ENCODE measurements at places on chromosomes 16 and 17.

DNA sequence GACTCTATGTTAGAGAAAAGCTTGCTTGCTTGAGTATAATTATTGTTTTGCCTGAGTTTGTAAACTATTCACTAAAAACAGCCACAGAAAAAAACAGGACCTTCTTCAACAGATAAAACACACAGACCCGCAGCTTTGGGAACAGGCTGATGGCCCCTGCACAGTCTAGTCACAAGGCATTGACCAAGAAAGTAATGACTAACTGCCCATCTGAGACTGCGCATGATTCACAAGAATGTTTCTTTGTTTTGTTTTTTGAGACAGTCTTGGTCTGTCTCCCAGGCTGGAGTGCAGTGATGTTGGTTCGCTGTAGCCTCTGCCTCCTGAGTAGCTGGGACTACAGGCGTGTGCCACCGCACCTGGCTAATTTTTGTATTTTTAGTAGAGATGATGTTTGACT lies 2.8 kb upstream of the ZKSCAN2 start:
- no peak for DNase-seq

DNA sequence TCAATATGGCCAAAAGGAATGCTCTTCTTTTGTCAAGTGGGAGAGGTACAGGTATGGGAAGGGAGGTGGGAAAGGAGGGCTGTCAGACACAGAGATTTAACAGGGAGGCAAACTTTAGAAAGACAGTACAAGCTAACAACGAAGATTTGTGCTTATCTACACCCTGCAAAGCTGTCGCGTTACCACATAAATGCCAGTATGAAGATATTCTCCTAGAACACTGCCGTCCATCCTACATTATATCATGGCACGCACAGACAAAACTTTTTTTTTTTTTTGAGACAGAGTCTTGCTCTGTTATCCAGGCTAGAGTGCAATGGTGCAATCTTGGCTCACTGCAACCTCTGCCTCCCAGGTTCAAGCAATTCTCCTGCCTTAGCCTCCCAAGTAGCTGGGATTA lies 50.6 kb downstream of the STH start:
- no peak for DNase-seq

DNA sequence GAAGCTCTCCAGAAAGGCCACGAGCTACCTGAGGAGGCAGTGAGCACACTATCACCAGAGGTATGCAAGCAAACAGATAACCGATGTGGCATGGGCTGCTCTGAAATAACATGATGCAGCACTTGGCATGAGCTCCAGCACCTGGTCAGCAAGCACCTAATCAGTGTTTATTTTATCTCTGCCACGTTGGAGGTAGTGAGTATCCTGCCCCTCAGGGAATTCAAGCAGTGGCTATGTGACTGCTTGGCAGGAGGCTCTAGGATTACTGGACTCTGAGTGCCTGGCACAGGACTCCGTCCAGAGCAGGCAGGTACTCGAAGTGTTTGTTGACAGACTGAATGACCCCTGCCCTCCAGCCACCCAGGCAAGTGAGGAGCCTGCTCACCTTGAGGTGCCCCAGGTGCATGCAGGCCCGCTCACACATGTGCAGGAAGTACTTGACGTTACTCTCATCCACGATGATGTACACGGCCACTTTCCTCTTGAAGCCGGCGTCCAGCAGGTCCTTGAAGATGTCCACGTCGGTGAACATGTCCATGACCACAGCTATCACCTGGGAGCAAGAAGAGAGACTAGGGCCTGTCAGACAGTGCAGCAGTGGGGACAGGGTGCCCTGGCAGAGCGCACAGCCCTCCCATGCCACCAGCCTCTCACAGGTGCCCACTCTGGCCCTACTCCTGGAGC lies 16.6 kb downstream of the FAM83G start:
- DNase-seq: no peak

DNA sequence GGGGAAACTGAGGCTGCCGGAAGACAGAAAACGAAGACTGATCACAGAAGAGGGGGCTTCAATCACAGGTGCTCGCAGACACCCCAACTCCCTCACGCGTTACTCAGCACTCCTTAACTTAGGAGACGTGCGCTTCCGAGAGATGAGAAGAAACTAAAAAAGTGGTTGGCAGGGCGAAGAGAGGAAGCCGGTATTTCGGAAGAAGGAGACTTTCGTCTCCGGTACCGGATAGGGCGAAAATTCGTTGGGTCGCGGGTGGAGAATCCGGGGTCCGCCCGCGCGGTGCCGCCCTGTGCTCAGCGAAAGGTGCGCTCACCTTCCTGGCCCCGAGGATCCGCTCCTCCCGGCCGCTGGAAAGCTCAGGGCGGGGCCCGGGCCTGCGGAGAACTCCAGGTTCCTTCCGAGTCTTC lies 917 bp upstream of the TBX2 start:
- no peak for DNase-seq

- no peak for DNase-seq
Observed at GRCh38 chr16:55333684-55334083, 9.7 kb downstream of the IRX6 start.

GRCh38 chr17:71342737-71343136 lies 778.1 kb upstream of the SOX9 start:
- DNase-seq: no peak

DNA sequence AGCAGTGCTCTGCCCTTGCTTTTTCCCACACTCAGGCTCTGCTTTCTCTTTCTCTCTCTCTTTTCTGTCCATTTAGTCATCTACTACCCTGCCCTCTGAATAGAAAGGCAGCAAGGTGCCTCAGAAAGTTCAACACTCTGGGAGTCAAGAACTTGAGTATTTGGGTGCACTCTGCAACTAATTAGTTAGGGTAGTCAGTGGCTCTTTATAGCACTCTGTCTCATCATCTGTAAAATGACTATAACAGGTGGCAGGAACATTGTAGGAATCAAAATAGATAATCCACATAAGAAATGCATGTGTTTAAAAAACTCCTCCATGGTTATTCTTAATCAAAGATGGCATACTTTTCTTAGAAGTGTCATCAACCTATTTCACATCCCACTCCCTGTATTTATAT lies 7.2 kb downstream of the OR2C1 start:
- DNase-seq: no peak

- DNase-seq: no peak
Observed at GRCh38 chr17:56203430-56203829, 50.2 kb downstream of the ANKFN1 start.

GRCh38 chr16:88323546-88324330 lies 59.0 kb upstream of the ZNF469 start:
- no peak for DNase-seq

- DNase-seq: no peak
Observed at GRCh38 chr17:42404326-42405055, 16.2 kb upstream of the STAT3 start.

- DNase-seq: peak; percentile 70
Observed at GRCh38 chr16:12613131-12613991, 190.3 kb downstream of the CPPED1 start.

DNA sequence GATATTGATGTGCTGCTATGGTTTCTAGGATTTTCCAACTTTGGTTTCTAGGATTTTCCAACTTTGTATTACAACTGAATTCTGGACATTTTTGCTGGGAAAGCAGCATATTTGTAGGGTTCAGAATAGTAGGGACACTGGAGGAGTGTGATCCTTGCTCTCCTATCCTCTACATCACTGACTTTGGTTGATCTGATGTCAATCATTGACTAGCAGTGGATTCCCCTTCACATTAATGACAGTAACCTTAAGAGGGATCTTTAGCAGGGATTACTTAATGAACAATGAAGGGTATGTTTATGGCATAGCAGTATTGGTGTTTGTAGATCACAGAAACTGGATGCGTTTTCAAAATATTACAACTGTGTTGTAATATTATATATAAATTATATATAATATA lies 67.4 kb downstream of the MAP2K4 start:
- no peak for DNase-seq

DNA sequence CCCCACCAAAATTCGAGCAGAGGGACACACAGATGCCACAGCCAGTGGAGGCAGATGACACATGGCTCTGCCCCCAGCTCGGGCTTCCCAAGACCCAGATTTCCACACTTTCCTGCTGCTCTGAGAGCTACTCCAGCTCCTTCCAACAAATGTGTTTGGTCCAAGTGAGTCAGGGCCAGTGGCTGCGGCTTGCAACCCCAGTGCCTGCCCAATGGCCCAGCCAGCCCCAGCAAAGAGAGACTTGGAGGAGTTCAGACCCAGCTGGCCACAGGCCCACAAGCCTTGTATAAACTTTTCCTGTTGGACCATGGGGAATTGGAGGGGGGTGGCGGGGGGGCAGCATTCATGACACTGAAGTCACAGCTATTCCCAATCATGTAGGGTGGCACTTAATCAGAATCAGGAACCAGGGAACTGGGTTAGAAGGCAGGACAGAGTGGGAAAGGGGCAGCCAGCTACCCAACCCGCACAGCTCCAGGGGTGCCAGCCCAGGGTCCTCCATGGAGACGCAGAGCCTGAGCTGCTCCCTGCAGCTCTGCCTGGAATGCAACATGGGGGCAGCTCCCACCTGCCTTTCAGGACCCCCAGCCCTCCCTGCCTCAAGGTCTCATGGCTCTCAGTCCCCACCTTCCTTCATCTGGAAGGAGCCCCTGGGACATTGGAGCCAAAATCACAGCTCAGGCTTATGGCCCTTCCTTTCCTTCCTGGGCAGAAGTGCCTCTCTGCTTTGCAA lies 17.5 kb upstream of the C16orf78 start:
- no peak for DNase-seq

DNA sequence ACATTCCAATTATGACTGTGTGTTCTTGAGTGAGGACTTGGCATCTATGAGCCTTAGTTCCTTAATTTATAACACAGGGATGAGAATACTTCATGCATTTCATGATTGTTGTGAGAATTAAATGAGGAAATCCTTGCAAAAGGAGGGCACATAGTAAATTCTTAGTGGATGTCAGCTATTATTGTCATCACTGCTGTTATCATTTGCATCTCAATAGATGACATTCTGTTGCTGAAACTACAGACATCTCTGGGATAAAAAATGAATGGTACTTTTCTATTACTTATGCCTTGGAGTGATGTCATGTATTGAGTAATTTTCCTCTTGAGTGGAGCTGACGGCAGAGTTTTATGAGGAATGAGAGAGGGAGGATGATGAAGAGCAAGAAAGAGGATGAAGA lies 184.4 kb upstream of the CDH11 start:
- DNase-seq: no peak

DNA sequence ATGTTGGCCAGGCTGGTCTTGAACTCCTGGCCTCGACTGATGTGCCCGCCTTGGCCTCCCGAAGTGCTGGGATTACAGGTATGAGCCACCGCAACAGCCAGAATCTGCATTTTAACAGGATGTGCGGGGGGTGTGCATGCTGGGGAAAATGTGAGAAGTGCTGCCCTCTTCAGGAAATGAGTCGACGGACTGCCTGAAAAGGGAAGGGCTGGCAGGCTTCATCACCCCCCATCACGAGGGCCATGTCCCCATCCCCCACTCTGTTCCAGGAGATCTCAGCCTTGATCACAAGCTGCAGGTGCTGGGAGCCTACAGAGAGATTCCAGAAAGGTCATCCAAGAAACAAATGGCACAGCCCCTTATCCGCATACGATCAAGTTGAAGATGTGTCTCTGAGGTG lies 195.3 kb upstream of the RPL38 start:
- peak; percentile 53 for DNase-seq

DNA sequence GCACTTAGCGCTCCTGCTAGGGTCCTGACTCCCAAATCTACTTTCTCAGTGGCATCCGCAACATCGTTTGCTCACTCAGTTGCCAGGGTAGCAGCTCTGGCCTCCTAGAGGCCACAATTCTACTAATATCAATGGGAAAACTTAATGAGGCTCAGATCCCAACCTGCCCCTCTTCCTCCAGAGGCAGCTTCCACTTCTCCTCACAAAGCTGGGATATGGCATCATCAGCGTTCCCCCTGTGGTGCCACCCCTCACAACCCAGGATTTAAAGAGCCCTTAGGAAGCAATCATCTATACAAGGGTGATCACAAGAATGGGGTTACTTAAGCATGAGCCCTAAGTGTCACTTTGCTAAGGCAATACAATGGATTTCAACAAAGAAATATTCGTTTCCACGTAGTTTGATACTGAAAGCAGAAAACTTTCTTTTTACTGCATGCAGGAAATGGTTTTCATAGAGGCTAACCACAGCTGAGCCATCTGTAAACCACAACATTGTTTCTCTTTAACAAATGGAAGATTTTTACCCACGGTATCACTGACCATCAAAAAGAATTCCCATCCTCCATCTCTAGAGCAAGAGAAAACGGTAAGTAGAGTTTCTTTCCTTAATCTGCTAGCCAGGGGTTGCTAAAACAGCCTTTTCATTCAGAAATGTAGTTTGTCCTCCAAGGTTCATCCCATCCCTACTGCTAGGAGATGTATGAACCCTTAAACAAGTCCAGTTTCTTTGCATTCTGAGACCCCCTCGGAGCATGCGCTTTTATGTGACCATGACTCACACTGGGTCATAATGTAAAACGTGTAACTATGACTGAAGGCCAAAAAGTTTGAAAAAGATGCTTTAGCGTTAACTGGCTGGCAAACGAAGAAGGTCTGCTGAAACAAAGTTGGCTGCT lies 68.3 kb upstream of the BCAR1 start:
- DNase-seq: no peak

DNA sequence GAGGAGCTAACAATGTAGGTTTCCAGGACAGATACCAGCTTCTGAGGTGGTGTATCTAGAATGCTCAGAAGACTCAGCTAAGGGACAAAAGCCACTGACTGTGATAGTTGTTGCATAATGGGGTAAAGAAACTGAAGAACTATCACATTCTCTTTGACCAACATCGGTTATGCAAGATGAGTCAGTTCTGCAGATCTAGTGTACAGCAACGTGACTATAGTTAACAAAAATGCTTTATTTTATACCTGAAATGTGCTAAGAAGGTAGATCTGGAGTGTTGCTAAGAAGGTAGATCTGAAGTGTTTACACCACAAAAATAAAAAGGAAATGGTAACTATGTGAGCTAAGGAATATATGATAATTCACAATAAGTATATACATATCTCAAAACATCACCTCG lies 2.5 kb downstream of the KRTAP9-6 start:
- DNase-seq: no peak

GRCh38 chr17:61160204-61160603 lies 239.4 kb upstream of the TBX2 start:
- no peak for DNase-seq

DNA sequence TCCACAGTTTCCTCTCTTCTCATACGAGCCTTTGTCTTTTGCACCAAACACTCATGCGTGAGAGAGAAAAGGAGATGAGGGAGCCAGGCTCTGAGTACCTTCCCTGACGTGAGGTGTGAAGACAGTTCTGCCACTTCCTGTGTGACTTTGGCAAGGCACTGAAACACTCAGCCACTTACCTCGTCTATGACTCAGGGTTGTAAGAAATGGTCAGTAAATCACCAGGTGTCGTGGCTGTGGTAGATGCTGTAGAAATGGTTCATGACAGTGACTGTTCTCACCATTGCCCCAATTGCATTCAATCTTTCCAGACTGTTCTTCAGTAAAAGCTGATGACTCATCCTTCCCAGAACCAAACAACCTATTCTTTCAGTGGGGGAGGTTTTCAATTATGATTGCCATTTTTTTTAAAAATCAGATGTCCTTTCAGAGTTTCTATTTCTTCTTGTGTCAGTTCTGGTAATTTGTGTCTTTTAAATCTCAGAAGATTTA lies 49.2 kb upstream of the CBFA2T3 start:
- DNase-seq: peak; percentile 70

- no peak for DNase-seq
Observed at GRCh38 chr17:835263-835662, 53.1 kb downstream of the MRM3 start.

- DNase-seq: no peak
Observed at GRCh38 chr17:68446626-68447041, 10.7 kb downstream of the WIPI1 start.

- no peak for DNase-seq
Observed at GRCh38 chr17:62929320-62929719, 36.7 kb upstream of the TANC2 start.

GRCh38 chr16:57559072-57559790 lies 16.8 kb downstream of the ADGRG5 start:
- DNase-seq: no peak

- peak; percentile 75 for DNase-seq
Observed at GRCh38 chr17:49361129-49361901, 735 bp downstream of the ZNF652 start.

Data from stimulated activated CD8-positive, alpha-beta memory T cell treated with anti-CD3 and anti-CD28 coated beads, Interleukin-4, amount 100 ng/mL, for 48 hours (primary cell).